Kasumi-1 (cell line): ENCODE measurements at places on chromosomes 3 and 15.
A peak's percentile ranks its signal among the peaks of the same experiment; 100 is the strongest.

DNA sequence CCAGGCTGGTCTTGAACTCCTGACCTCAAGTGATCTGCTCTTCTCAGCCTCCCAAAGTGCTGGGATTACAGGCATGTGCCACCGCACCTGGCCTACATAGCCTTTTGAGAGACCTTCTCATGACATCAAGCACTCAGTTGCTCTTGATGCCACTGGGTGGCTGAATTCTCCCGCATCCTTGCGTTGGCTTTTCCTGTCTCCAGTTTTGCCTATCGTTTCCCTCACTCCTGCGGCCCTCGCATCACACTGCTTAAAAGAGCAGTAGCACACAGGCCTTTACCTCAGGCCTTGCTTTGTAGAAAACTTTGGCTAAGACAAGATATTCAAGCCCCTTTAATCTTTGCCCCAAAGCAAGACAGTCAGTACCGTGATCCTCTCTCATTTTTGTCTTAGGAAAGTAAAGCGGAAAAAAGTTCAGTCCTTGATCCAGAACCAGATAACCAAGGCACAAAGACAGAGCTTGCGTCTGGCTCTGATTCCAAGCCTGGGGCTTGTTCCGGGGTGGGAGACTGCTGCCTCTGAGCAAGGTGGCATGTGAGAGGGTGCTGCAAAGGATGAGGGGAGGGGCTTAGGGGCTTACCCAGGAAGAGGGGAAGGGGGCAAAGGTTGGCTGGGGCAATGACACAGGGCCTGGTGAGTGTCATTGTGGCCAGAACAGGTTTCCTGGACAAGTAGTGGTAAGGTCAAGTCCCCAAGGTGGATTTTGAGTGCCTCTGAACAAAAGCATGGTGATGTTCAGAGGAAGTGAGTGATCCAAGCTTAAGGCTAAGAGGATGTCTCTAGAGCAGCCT, 175.0 kb upstream of the TLE3 start:
- no peak for DNase-seq

DNA sequence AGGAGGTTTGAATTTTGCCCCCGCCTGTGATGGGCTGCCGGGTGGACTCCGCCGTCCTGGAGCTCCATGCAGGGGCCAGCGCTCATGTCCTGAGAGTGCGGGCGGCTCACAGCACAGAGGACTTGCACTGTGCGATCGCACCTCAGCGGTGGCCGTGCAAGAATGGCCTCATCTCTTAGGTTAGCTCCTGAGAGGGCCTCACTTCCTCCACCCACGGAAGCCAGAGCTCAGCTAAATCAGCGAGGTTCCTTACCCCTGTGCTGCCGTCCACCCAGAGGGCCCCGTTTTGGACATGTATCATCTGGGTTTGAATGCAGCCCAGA, 72.0 kb upstream of the PCSK6 start:
- DNase-seq: no peak

DNA sequence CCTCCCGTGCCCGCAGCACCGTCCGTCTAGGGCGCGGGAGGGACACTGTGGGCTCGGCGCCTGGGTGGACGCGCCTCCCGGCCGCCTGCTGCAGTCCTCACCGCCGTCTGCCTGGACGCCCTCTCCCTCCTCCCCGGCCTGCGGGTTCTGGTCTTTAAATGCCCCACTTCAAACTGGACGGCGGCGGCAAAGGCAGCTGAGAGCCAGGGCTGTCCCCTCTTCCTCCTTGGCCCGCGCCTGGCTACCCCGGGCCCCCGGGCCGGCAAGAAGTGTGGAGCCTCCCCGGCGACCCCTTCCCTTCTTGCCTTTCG, 426 bp downstream of the CBLB start:
- no peak for DNase-seq

GRCh38 chr3:149964291-149964690, 6.4 kb downstream of the PFN2 start:
- no peak for DNase-seq

DNA sequence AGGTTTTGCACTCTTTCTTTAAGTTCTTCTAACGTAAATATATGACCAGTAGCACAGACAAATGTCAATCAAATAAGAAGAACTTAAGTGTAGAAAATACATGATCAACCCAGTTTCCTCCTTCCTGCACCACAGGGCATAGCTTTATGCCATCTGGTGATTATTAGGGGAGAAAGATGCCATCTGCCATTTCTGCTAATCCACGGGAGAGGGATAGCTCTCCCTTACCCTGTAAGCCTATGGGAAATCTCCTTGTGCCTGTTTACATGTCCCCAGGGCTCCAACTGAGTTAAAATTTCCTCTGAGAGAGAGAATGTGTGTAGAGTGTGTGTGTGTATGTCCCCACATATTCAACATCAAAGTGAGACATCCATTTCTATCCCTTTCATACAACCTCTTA, 135.9 kb downstream of the RSL24D1 start:
- no peak for DNase-seq

- DNase-seq: no peak
Observed at GRCh38 chr3:128532012-128532983, 39.3 kb upstream of the GATA2 start.

GRCh38 chr15:36911322-36911944, 188.9 kb downstream of the MEIS2 start:
- peak; percentile 3 for DNase-seq

DNA sequence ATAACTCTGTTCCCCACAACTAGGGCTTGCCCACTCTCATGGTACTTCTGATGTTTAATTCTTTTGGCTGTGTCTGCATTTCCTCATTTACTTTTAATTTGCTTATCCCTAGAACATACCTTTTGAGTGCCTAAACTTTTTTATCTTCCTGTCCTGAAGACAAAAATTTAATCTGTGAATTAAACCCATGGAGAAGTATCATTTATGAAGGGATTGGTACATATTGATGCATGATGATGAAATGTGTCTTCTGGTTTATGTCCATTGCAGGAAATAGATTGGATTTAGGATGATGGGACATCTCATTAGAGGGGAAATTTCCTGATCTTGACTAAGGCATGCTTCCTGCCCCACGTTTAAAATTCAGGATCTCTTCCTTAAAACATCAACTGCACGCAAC, 109.5 kb downstream of the PGPEP1L start:
- DNase-seq: no peak

DNA sequence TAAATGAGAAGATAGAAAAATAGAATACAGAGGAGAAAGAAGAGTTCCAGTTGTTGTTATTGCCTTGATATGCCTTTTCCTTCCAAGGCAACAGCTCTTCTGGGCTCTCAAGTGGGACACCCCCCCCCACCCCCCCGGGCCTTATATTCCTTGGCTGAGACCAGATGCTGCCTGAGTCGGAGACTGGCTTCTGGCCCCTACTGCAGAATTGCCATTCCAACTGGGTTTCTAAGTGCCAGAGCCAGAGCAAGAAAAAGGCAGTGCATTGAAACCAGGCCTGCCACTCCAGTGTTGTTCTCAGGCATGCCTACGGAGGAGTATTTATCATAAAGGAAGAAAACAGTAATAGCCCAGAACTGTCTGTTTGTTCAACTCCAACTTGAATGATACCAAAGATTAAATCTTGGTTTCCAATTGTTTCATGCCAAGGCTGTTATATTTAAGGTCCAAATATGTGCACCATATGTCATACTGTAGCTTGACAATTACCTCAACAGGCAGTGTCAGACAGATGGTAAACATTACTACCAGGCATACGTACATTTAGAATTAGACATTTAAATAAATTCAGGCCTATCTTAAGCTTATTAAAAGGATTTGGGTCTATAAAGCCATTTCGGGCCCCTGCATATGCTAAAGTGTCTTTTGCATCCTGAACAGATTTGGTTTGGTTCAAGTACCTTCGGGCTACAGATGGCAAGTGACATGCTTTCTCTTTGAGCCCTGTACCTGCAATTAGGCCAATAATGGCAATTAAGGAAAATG, 209.9 kb upstream of the SEMA6D start:
- no peak for DNase-seq

- no peak for DNase-seq
Observed at GRCh38 chr3:43640681-43641080, 18.9 kb upstream of the ANO10 start.

GRCh38 chr3:47394140-47394870, 13.5 kb downstream of the PTPN23 start:
- no peak for DNase-seq

DNA sequence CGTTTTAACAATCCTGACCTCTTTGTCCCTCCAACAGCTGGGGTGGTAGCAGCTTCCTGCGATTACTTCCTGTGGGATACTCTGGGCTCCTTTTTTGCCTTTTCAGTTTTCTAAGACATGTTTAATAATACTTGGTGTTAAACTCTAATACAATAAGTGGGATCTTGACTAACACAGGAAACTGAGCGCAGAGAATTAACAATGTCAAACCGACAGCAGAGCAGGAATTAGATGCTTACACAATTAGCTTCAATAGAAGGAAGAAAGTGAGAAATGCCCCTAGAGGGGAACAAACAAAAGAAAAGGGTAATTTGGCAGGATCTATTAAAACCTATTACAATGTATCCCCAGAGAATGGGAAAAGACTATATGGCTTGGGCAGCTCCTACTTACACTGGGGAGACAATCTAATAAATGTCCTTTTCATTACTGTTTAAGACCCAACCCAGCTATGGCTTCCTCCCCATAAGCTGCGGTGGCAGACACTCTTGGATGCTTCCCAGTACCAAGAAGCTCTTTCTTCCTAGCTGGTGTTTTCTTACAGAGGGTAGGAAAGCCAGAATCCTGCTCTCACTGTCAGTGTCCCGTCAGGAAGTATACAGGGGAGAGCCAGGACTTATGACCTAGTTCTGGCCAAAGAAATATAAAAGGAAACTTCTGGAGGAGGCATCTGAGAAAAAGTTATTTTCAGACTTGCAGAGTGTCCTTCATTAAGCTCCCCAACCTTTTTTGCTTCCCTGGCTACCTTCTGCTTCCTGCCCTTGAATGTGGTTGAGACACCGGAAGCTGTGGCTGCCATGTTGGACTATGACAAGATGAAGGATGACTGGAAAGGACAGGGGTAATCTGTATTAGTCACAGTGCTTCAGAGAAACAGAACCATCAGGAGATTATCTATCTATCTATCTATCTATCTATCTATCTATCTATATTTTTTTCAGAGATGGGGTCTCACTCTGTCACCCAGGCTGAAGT, 194.1 kb upstream of the KBTBD8 start:
- DNase-seq: peak; percentile 84

- DNase-seq: no peak
Observed at GRCh38 chr3:121739902-121740301, 9.6 kb downstream of the GOLGB1 start.

- peak; percentile 3 for DNase-seq
Observed at GRCh38 chr3:133376810-133377209, 23.0 kb upstream of the BFSP2 start.

DNA sequence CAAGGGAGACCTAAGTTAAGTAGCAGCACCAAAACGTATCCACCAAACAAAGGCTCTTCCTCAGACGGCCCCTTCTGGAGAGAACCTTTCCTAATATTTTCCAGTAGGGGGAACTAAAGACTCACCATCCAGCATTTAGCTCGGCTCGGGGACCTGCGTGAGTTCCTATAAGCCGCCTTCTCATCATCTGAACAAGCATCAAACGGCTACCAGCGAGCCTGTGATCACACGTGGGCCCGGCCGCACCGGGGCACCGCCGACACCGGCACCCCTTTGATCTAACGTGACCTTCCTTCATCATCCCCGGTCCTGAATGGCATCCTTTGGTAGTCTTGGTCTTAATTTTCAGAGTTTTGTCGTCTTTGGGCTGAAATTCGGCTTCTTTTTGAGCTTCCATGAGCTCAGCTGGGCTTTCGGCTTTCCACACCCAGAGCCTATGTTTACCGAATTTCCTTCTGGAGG, 1.4 kb upstream of the ROBO2 start:
- DNase-seq: peak; percentile 92

- no peak for DNase-seq
Observed at GRCh38 chr15:28984421-28985315, 98.9 kb downstream of the APBA2 start.

- peak; percentile 7 for DNase-seq
Observed at GRCh38 chr3:30289324-30289723, 317.1 kb upstream of the TGFBR2 start.

- DNase-seq: peak; percentile 47
Observed at GRCh38 chr3:29335438-29335837, 54.6 kb downstream of the RBMS3 start.

- no peak for DNase-seq
Observed at GRCh38 chr3:79632842-79633241, 135.0 kb downstream of the ROBO1 start.

- no peak for DNase-seq
Observed at GRCh38 chr3:141669434-141669833, 68.7 kb upstream of the RNF7 start.

- no peak for DNase-seq
Observed at GRCh38 chr15:65394936-65395335, 17.1 kb upstream of the IGDCC3 start.

DNA sequence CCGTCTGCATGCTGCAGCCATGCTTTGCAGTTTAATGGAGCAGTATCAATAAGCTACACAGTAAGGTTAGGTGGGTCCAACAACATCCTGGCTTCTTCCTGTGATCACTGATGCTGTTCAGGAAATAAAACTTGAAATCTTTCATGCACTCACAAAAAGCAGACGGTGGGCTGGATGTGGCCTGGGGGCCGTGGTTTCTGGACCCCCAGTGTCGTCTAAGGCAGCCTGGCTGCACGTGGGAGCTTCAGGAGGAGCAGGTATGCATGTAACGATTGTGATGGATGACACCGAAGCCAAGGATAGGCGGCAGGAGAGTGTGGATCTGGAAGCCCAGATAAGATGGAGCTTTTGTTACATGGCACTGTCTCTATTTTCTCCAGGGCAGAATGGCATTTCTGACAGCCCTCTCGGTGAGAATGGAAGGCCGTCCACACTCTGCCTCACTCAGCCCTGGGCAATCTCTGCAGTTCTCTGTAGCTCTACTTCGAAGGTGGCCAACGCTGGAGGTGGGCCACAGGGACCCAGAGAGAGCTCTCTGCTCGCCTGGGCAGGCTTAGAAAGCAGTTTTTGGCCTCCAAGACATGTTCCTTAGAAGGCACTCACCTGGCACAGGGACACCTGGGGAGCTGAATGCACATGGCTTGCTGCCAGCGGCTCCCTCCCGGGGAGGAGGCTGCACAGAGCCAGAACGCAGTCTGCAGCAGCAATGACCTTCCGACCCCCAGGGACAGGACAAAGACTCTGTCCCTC, 46.4 kb upstream of the IQSEC1 start:
- DNase-seq: no peak

DNA sequence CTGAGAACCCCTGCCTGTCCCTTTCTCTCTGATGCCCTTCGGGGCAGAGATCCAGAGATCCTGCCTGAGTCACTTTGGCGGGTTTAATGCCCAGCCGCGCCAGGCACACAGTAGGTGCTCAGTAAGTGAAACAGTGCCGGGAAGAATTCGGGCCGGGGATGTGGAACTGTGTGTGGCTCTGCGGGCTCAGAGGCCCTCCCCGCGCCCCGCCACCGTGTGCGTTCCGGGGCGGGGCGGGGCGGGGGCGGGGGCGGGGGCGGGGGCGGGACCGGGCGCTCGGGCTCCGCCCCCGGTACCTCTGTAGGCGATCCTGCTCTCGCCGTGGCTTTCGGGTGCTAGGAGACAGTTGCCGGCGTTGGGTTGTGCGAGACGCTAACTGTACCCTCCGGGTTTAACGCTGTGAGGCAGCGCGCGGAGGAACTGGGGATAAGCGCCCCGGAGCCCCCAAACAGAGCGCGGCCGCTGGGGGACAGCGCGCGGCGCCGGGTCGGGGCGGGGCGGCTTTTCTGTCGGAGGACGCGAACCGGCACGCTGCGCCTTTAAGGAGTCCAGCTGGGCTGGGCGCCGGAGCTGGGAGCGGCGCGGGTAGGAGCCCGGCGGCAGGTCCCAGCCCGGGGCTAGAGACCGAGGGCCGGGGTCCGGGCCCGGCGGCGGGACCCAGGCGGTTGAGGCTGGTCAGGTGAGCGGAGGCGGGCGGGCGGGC, at the start of gene ABHD6:
Gene ABHD6 (plus strand): TSS at position 555 of the 703 bp plus-strand sequence. CDS start 18,795 bp downstream, outside the sequence.
- peak; percentile 65 for DNase-seq

- no peak for DNase-seq
Observed at GRCh38 chr15:76344893-76345582, 8.5 kb downstream of the ISL2 start.

- no peak for DNase-seq
Observed at GRCh38 chr3:20935791-20936190, 749.8 kb upstream of the SGO1 start.
